ENCODE measurements at places on chromosomes 7 and 10.

GRCh38 chr7:123425246-123425645 is 109.1 kb downstream of the IQUB start:
- DNase-seq: no peak

DNA sequence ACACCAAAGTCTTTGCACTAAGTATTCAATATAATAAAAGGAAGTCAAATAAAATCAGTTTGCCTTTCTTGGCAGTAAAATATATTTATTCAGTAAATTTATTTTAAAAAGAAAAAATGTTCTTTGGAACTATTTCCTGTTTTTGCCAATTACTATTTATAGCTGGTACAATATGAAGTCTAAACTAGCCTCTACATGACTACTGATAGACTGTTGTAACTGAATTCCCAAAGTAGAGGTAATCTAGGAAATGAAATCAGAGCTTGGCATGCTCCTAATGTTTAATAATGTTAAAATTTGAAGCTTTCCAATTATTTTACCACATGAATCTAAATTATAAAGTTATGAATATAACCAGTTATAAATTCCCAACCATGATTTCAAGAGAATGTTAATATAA is 385.5 kb downstream of the SEMA3D start:
- peak; percentile 69 for DNase-seq

DNA sequence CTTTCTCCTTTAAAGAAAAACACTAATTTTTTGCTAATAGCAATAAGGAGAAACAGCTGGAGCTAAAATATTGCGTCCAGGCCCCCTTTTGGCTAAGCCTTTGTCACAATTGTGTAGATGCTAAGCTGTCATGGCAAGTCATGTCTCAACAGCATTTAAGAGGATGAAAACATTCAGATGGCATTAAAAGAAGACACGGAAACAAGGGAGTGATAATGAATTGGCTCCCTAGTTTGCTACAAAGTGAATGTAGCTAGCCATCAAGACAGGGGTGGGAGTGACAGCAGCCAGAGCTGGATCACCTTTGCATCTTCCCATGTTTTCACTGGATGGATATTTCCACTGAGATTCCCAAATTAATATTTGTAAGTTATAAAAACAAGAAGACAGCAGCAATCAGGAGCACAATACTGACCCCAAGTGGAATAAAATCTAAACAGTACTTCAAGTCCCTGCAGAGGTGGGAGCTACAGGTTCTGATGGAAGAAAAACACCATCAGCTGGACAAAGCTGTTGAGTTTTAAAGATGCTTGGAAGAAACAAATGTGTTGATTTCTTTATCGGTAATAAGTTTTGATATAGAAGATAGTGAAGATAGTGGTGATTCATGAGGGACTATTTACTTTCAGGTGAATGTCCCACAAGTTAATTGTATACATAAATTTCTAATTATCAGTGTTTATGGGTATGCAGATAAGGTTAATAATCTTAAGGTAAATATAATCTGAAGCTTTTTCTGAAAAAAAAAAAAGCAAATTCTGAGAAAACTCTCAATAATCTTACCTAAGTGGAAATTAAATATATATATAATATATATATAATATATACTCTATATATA is 129.4 kb downstream of the SLC16A9 start:
- peak; percentile 28 for DNase-seq

GRCh38 chr7:139566736-139567646 is 43.5 kb downstream of the CLEC2L start:
- DNase-seq: no peak

DNA sequence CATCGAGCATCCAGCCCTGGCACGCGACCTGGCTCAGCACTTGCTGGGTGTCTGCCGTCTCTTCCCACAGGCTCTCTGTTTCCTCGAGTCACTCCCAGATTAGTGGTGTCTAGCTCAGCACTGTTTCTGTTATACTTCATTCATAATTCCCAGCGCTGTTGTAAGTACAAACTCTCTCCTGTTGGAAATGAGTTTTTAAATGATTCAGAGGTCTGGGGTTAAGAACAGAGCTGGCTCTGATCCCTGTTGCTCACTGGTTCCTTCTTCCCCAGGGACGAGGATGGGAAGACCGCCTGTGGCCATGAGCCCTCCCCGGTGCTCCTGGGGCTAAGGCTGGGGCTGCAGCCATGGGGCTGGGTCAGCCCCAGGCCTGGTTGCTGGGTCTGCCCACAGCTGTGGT is 17.3 kb upstream of the C10orf95 start:
- no peak for DNase-seq

GRCh38 chr10:28248092-28248491 is 54.8 kb downstream of the MPP7 start:
- DNase-seq: no peak

GRCh38 chr7:109895536-109895935 is 1195.4 kb upstream of the LRRN3 start:
- DNase-seq: no peak
